ENCODE measurements at places on chromosomes 1 and 21. TPM values are rescaled to one million over a fixed set of nuclear protein-coding genes. Genes with fewer than 3 reads are reported as not detected.

The LCE1D gene
- not detected for total RNA-seq

The SLC6A17 gene
- 0.60 TPM for total RNA-seq

The C1orf216 gene
- 21.2 TPM for total RNA-seq

The FBLIM1 gene
- 59.7 TPM for total RNA-seq

The WNT3A gene
- not detected for total RNA-seq

The CLEC20A gene
- not detected for total RNA-seq

- no peak for DNase-seq
Measured at GRCh38 chr1:158227904-158228623, 26.2 kb upstream of the CD1A start.

- DNase-seq = peak; percentile 33
Measured at GRCh38 chr21:37849506-37850102, 66.7 kb downstream of the KCNJ6 start.

DNA sequence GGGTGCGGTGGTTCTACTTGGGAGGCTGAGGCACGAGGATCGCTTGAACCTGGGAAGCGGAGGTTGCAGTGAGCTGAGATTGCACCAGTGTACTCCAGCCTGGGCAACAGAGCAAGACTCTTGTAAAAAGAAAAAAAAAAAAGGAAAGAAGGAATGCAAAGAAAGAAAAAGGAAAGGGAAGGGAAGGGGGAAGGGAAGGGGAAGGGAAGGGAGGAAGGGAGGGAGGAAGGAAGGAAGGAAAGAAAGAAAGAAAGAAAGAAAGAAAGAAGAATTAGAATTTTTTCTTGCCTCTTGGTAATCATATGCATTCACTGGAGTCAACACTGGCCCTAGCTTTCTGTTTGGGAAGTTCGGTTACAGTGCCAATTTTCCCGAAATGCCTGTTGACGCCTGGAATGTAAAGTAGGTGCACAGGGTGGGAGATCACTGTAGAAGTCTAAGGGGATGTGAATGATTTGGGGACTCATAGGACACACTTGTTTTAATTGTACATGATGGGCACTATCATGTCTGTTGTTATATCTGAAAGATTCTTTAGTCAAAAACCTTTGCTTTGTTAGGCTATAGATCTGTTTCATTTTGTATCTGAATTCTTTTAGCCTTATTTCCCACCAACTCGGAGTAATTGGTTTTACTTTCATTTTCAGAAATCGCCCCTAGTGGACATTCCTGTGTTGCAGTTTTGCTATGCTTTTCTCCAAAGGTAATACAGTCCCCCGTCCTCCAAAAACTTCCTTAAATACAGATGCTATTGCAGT, 59.8 kb upstream of the MORC3 start:
- DNase-seq = peak; percentile 70

- peak; percentile 55 for DNase-seq
Measured at GRCh38 chr1:209513226-209513625, 70.3 kb upstream of the CAMK1G start.

GRCh38 chr1:16960560-16961296, 19.7 kb downstream of the MFAP2 start:
- DNase-seq = peak; percentile 91

DNA sequence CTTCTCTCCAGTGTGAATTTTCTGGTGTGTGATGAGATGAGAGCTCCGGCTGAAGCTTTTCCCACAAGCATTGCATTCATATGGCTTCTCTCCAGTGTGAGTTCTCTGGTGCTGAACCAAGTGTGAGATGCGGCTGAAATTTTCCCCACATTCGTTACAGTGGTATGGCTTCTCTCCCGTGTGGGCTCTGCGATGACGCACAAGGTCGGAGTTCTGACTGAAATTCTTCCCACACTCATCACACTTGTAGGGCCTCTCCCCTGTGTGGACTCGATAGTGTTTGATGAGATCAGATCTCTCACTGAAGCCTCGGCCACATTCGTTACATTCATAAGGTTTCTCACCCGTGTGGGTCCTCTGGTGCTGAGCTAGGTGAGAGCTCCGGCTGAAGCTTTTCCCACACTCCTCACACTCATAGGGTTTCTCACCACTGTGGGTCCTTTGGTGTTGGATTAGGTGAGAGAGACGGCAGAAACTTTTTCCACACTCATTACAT, 7.4 kb downstream of the ZNF436 start:
- no peak for DNase-seq

- no peak for DNase-seq
Measured at GRCh38 chr1:111719135-111719534, 20.1 kb downstream of the INKA2 start.

DNA sequence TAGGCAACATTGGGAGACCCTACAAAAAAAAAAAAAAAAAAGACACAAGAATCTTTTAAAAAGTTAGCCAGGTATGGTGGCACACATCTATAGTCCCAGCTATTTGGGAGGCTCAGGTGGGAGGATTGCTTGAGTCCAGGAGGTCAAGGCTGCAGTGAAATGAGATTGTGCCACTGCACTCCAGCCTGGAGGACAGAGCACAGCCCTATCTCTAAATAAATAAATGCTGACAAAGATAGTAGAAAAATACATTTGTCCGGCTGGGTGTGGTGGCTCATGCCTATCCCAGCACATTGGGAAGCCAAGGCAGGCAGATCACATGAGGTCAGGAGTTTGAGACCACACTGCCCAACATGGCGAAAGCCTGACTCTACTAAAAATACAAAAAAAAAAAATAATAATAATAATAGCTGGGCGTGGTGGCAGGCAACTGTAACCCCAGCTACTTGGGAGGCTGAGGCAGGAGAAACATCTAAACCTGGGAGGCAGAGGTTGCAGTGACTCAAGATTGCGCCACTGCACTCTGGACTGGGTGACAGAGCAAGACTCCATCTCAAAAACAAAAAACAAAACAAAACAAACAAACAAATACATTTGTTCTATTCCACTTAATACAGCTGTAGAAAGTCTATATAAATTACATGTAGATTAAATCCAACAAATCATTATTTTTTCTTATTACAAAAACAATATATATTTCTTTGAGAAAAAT, 48.5 kb downstream of the PHACTR4 start:
- no peak for DNase-seq

- DNase-seq = no peak
Measured at GRCh38 chr1:8866173-8866791, 12.2 kb downstream of the ENO1 start.

DNA sequence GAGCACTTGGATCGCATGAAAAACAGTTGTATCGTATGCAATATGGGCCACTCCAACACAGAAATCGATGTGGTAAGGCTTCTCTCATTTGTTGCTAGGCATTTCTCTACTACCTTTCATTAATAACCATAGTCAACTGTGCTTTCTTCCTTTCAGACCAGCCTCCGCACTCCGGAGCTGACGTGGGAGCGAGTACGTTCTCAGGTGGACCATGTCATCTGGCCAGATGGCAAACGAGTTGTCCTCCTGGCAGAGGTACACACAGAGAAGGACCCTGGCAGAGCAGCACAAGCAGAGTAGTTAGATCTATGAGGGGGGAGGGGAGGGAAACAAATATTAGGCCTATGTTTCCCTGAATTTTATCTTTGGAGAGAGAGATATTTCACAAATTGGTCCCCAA, 16.0 kb upstream of the STRIP1 start:
- DNase-seq = no peak

DNA sequence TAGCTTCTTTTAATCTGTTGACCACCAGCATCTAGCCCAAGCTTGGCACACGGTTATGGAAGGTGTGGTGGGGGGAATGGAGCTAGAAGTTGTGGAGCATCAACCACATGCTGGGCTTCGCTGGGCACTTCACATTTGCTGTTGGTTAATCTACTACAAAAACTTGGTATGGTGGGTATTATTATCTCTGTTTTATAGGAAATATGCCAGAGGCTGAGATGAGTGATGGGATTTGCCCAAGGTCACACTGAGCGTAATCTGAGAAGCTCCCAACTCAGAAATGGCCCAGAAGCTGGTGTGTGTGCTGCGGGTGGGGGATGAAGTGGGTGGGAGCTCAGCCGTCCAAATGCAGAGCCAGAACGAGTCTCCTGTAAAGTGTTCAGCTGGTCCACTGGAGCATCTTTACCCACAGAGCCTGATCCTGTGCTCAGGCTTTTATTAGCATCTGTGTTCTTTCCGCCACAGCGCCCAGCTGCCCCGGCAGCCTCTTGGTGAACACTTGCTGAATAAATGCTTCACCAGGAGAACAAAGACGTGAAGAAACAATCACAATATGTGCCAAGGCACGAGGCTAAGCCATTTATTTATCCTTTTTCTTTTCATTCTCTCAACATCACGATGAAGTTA, 98.6 kb upstream of the JUN start:
- no peak for DNase-seq

DNA sequence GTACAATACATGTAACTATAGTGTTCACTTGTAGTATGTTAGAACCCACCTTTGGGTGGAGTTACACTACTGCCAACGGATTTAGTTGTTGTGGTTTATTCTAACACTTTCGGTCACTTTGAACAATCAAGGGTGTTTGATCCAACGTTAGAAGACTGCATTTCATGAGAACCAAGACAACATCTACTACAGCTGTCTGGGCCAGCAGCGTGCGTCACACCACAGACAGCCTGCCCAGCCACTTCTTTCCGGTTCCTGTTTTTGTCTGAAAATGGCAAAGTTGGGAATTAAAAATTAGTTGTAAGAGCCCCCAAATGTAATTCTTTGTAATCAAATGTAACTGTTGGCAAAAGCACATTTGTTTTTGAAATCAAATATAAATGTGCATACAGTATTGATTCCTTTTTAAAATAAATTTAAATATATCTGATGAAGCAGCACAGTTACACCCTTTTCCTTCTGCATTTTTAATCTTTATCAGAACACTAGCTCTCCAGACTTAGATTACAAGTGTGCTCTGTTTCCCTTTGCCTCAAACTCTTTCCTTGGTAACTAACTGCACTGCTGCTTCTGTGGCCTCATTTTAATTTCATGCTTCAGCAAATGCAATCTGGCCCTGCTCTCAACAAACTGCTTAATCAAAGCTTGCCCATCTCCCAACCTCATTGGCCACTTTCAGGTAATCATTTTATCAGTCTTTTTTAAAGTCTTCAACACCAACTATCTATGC, 86.6 kb upstream of the DPH5 start:
- no peak for DNase-seq

DNA sequence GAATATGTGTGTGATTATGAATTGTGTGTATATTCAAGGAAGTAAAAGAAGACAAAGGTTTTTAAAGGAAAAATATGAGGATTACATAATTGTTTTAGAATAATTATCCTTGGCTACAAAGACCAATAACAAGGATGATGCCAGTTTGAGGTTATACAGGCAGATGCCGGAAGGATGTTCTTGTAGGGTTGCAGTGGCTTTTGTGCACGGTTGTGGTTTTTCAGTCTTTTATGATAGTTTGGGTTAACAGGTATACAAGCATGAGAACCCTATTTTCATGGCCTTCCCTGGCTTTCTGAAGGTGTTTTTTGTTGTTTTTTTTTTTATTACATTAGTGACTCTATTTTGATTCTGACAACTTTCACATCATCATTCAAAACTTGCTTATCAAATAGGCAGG, 4.9 kb downstream of the CR2 start:
- DNase-seq = no peak

DNA sequence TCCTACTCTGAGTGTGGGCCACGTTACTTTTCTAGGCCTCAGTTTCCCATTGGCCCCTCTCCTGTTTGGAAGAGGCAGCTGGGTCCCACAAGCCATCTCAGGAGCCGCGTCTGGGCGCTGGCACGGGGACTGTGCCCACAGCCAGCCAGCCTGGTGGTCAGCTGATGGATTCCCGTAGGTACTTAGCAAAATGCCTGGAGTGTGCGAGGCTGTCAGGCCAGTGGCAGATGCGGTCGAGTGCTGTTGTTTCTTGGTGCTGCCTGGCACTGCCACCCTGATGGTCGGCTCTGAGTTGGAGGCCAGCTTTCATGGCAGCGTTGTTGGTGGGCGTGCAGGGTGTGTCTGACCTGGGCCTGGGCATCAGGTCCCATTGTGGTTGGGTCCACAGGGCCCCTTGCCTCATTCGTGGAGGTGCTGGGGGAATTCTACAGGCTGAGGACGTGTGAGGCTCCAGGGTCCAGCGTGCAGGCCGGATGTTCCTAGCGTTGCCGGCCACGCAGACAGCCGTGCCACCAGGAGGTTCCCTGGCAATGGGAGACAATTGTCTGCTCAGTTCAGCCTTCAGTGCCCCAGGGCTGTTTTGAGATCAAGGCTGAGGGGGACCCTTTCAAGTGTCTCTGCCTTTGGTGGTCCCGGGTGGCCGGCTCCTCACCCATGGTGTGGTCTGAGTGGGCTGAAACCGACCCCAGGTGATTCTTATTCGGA, 20.9 kb downstream of the SKI start:
- no peak for DNase-seq

GRCh38 chr1:163999131-163999530, 559.9 kb upstream of the PBX1 start:
- DNase-seq = no peak

DNA sequence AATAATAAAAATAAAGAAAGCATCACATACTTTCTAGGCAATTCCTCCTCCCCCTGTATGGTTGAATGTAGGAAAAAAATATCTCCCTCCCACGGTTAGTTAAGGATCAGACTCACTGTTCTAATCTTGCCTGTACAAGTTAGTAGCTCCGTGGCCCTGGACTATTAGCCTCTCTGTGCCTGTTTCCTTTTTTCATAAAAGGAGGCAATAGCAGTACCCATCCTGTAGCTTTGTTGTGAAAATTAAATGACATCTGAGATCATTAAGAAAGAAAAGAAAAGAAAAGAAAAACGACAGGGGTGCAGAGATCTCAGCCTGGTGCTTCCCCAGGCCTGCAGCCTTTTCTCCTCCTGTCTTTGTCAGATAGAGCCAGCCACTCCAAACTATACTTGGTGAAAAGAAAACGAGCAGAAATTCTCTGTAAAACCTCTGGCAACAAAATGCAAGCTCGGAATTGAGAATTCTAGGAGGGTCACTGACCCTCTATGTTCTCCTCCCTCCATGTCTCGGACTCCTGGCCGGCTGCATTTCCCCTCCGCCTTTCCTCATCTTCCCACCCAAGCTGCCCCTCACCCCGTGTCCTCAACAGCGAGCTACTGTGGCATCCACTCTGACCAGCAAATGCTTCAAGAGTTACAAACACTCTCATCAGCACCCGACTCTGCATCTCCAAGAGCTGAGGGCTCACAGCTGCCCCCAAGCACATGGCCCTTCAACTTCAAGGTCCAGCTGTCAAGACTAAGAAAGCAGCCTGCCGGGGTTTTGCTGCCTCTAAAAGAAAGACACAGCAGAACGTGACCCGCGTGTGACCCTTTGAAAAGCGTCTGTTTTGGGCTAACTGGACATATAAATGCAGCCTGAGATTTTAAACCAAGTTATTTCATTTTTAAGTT, 13.6 kb downstream of the RIPK4 start:
- no peak for DNase-seq

- no peak for DNase-seq
Measured at GRCh38 chr1:95068956-95069709, 3.6 kb downstream of the ALG14 start.
